ENCODE measurements at places on chromosomes 12 and 14. TPM values are rescaled to one million over a fixed set of nuclear protein-coding genes. Genes with fewer than 3 reads are reported as not detected.
A peak's percentile ranks its signal among the peaks of the same experiment; 100 is the strongest.

- peak; percentile 23 for DNase-seq
These were observed 34.5 kb downstream of the PLCZ1 start for GRCh38 chr12:18703321-18703720.

DNA sequence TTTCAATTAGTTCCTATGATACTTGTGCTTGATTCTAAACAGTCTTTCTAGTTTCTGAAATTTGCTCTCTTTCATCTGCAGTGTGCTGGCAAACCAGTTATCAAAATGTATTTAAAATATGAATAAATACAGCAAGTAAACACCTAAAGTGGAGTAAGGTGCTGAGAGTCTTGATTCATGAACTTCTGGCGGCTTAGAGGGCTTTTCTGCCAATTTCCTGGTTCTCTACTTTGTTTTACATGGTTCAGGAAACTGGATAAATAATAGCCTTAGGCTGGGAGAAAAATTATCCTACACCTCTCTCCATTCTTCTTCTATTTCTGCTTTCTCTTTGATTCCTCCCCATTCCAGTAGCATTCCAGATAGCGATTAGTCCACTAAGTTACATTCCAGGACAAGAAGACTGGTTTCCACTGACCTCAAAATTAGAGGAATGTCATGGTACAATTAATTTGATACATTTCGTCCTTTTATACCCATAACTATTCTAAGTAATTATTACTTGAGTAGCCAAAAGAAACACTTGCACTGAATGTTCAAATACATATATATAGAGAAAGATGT is 14.9 kb downstream of the ATP2B1 start:
- no peak for DNase-seq

DNA sequence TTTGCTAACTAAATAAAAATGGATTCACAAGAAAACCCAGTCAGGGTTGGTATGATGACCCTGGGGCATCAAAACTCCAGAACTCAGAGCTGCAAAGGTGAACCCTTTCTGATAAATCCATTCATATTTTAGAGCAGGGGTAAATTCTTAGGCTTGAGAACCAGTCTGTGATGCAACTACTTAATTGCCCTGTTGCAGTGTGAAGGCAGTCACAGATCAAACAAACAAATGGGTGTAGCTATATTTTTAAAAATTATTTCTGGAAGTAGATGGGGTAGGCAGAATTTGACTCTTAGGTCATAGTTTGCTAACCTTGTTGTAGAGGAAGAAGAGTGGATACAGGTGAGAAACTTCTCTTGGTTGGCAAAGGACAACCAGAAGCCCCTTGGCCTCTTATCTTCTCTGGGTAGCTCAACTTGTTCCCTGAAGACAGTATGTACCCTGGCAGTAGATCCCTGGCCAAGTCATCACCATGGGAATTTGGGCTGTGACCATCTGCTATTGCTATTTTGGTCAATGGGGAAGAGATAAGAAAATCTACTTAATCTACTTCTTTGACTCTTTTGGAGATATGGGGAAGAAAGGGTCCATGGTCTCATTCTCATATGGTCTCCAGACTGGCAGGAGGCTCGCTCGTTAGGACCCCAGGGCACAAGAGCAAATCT is 216.1 kb downstream of the PPM1H start:
- DNase-seq: no peak

GRCh38 chr14:94615823-94616570 is 3.8 kb downstream of the SERPINA3 start:
- no peak for DNase-seq

DNA sequence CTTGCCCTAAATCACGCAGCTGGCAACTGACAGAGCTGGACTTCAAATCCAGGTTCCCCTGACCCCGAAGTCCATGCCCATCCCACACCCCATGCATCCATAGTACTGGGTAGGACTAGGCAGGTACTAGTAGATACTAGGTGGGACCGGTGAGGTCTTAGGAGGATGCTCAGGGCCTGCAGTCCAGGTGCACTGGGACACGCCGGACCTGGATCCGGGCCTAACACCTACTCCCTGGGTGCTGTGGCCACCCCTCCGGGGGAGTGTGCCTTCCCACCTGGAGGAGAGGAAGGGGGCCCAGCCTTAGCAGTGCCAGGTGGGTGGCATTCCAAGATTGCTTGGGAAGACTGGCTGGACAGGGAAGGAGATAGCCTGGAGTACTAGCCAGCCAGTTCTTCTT is 64.8 kb downstream of the CACNA1C start:
- no peak for DNase-seq

GRCh38 chr12:46571608-46572007 is 199.0 kb upstream of the SLC38A2 start:
- DNase-seq: no peak

- peak; percentile 79 for DNase-seq
These were observed 70.5 kb downstream of the TMX1 start for GRCh38 chr14:51310505-51310944.

DNA sequence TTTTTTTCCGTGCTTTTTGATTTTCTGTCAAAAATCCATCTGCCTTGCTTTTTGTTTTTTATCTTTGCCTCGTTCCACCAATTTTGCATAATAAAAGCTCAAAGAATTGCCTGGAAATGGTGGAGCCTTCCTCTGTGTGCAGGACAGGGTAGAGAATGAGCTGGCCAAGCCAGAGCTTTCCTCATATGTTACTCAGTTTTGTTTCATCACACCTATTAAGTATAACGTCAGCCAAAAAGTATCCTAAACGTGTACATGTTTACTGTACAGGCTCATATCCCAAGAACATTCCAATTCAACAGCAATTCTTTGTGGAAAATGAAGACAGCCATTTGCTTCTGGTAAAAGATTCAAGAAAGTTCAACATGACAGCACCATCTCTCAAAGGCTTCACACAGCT is 191.2 kb upstream of the LMNTD1 start:
- DNase-seq: no peak

GRCh38 chr12:6180268-6181051 is 19.7 kb upstream of the CD9 start:
- DNase-seq: no peak

DNA sequence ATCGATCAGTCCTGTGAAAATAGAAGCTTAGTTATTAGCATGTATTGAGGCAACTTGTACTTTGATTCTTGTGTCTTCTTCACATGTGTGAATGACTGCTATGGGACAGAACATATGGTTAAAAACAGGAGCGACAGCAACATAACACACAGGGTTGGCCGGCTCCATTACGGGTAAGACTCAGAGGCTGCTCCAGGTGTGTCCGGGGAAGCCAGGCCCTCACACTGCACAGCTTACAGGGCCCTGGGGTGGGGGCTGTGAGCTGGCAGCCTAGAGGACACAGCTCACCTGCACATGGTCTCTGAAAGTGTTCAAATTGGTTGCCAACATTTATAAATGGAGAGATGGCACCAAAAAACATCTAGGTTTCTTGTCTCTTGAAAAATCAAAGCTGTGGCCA is 31.1 kb downstream of the TCHP start:
- DNase-seq: no peak

- DNase-seq: no peak
These were observed 198.9 kb downstream of the BMP4 start for GRCh38 chr14:53757732-53758131.

DNA sequence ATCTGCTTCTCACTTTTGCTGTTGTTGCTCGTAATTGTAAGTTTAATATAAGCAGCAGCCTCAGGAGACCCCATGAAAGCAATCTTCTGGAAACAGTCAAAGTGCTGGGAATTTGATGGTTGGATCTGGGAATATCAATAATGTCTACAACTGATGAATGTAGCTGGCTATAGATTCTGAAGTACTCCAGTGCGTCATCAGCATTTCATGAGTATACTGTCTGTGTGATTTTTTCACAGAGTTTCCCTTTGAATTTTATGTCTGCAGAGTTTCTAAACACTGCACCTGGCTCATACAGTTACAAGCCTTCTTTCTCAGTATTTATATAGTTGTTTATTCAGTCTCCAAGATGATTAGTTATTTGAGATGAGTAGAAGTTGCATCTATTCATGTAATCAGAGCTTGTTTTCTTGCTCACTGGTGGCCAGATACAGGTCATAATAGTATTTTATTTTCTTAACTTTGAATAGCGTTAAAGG is 222.3 kb downstream of the RAD51B start:
- peak; percentile 14 for DNase-seq

DNA sequence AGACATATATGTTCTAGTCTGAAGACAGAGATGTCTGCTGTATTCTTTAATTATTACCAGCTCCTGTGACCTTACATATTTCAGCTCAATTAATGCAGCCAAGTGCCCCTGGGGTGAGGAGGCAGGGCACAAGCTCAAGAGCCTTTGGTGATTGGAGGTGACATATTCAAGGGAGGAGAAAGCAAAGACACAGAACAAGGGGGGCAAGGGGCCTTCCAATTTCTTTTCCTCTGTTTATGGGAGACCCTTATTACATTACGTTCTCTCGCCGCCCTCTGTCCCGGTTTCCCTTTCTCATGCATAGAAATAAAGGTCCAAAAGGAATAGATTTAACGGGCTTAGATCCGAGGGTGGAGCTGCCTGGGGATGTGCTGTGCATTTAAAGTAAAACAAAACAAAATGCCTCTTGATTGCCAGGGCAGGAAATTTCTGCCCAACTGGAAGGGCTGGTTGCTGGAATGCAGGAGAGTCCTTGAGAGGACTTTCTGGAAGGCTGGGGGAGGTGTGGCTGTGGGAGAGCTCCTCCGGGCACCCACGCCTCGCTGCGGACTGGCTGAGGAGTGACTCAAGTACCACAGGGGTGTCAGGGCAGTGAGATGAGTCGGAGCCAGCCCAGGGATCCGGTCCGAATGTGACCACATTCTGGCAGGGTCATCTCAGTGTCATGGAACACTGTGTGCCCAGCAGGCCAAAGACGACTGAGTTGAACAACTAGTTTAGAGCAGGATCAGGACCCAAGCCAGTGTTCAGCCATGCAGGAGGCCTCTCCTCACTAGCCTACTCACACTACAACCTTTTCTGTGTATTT is 32.1 kb upstream of the GSG1 start:
- DNase-seq: peak; percentile 67

GRCh38 chr12:89960607-89961394 is 252.2 kb upstream of the ATP2B1 start:
- no peak for DNase-seq

DNA sequence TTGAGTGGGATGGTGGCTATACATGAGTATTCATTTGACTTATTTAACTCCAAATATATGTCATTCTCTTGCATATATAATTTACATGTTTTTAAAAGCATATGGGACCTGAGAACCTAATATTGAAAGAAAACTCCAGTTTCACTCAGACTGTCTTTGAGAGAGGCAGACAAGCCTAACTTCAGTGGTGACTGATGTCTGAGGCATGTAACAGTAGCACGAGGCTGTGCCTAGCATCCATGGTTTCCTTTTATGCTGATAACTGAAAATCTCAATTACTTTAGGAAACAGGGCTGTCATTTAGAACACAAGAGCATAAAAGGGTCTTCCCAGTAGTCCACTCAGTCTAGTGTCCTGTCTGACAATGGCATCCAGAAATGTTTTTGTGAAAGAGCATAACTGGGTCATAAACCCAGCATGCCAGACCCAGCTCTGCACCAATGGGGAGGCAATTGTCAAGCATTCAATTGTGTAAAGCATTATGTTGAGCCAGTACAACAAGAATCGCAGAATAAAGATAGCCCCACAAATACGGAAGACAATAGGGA is 24.3 kb downstream of the MAPK1IP1L start:
- DNase-seq: no peak

- no peak for DNase-seq
These were observed 4.4 kb upstream of the CLEC2A start for GRCh38 chr12:9936591-9936990.

DNA sequence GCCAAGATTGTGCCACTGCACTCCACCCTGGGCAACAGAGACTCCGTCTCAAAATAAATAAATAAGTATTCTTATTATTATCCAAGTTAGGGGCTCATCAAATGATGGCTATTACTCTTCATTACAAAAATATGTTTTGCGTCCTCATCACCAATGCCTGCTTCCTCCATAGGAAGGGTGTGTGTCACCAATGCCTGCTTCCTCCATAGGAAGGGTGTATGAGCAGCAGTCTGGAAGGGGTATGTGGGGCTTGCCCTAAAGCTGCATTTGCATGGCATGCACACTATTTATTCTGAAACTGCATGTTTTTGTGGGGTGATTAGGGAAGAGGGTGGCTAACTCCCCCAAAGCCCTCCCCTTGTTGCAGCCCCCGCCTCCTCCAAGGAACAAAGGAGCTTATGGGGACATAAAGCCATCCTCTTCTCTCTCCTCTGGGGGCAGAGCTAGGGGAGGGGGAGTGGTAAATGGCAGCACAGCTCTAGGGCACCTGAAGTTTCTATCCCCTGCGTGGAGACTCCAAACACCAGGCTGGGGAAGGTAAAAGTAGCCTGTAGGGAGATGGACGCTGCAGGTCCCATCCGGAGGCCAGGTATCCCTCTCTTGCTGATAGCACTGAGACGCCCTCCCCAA is 1.3 kb downstream of the CAMKK2 start:
- DNase-seq: no peak

- DNase-seq: no peak
These were observed 8.8 kb downstream of the SMOC1 start for GRCh38 chr14:69887740-69888657.

DNA sequence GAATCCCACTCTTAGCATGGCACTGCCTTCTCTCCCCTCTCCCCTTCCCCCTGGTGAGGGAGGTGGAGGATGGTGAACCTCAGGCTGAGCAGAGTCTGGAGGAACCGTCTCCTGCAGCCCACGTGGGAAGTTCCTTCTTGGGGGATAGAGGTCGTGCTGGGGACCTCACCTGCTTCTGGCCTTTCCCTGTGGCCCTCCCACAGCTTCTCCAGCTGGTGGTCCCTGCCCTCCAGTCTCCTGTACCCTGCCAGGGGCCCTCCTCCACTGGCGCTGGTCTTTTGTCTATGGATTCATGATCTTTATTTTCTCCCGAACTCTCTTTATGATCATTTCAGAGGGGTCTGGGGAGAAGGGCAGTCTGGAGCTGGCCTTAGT is 9.0 kb upstream of the MTA1 start:
- DNase-seq: no peak

- DNase-seq: no peak
These were observed 256.8 kb upstream of the FKBP4 start for GRCh38 chr12:2537868-2538541.

Gene CCDC184
- 0.72 TPM for total RNA-seq

Gene P2RX4
- 36.1 TPM for total RNA-seq

Gene GLIPR1L2
- total RNA-seq: 2.9 TPM

Gene POMT2
- total RNA-seq: 16.1 TPM

Gene BLTP3B
- 104 TPM for total RNA-seq

Gene AQP6
- 0.48 TPM for total RNA-seq

Gene LBHD2
- not detected for total RNA-seq

Gene TNFAIP2
- total RNA-seq: 92.0 TPM

Gene SNW1
- total RNA-seq: 79.0 TPM

Gene TAS2R8
- 1.7 TPM for total RNA-seq

Gene RHOJ
- 4.8 TPM for total RNA-seq

Gene RAB21
- 17.1 TPM for total RNA-seq

Gene COL2A1
- 0.48 TPM for total RNA-seq

Gene AKAP5
- 16.6 TPM for total RNA-seq

Gene NKX2-1
- 2.9 TPM for total RNA-seq

Gene NPFF
- not detected for total RNA-seq

Gene KLRB1
- total RNA-seq: not detected

Gene KRT78
- 8.7 TPM for total RNA-seq
